ENCODE measurements at places on chromosomes 1 and 21.

- H3K27ac ChIP-seq = no peak overlapping the region
- H3K27me3 ChIP-seq = no peaks in the 10 kb centered on the region
- no peak for DNase-seq
- H3K36me3 ChIP-seq = peaks cover 5% of the 10 kb centered on the region
Measured at GRCh38 chr1:101060992-101061391, 35.4 kb upstream of the DPH5 start.

- no peak overlapping the region for H3K27ac ChIP-seq
- H3K4me1 ChIP-seq = peaks cover 20% of the 10 kb centered on the region
- H3K27me3 ChIP-seq = no peaks in the 10 kb centered on the region
- DNase-seq = no peak
- no peak overlapping the region for H3K4me3 ChIP-seq
Measured at GRCh38 chr1:33137800-33138199, 44.0 kb downstream of the TRIM62 start.

DNA sequence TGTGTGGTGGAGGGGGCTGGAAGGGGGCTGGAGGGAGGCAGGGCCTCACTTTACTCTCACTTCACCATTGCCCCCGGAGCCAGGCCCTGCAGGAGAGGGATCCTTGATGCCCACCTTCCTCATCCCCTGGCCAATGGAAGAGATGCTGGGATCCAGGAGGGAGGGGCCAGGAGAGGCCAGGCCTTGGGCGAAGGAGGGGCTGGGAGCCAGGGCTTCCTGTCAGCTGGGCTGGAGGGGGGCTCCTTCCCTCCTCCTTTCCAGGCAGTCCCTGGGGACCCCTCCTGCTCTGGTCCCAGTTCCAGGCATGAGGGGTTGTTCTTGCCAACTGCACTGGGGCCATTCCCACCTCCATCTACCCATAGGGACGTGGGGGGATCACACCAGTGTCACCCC is 5.7 kb downstream of the AHDC1 start:
- no peaks in the 10 kb centered on the region for H3K36me3 ChIP-seq
- no peaks in the 10 kb centered on the region for H3K27me3 ChIP-seq
- H3K4me3 ChIP-seq = peak overlapping the region; percentile 75
- no peak overlapping the region for H3K27ac ChIP-seq

DNA sequence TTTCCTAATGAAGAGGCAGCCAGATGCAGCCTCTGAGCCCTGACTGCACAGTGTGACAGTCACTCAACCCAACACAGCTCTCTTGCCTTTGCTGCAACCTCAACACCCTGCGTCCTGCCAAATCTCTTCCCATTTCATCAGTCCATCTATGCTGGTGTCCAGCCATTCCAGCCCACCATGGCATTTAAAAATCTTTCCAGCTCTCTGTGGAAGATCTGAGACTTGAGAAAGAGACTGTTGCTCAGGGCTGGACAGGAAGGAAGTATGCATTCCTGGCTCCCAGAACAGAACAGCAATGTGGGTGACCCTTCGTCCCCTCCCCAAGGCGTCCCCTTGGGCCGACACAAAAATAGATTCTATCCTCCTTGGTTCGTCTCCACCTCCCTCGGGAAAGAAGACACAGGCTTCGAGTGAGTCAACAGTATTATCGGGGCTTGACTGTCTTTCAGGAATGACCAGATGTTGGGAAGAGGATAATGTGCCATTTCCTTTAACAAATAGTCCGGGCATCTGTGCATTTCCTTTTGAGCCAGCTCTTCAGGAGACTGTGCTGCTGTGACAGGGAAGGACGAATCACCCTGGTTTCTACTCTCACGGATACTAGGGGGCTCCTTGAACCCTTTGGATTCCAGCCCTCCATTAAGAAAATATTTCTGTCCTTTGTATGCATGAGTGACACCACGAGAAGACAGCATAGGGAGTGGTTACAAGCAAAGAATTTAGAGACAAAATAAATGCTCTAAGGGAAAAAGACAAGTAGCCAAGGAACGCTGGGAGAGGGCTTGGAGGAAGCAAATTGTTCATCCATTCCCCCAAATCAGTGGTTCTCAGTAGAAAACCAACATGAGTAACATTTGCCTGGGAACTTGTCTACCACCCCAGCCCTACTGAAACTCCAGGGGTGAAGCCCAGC is 111.4 kb upstream of the CDC42BPA start:
- no peak for DNase-seq
- peaks cover 11% of the 10 kb centered on the region for H3K4me1 ChIP-seq
- no peaks in the 10 kb centered on the region for H3K36me3 ChIP-seq
- H3K4me3 ChIP-seq = peak overlapping the region; percentile 5
- H3K27ac ChIP-seq = peak overlapping the region; percentile 46
- no peaks in the 10 kb centered on the region for H3K27me3 ChIP-seq

- H3K27me3 ChIP-seq = no peaks in the 10 kb centered on the region
- H3K4me1 ChIP-seq = peaks cover 7% of the 10 kb centered on the region
- no peak overlapping the region for H3K4me3 ChIP-seq
Measured at GRCh38 chr1:7405844-7406500, 365.1 kb upstream of the VAMP3 start.

DNA sequence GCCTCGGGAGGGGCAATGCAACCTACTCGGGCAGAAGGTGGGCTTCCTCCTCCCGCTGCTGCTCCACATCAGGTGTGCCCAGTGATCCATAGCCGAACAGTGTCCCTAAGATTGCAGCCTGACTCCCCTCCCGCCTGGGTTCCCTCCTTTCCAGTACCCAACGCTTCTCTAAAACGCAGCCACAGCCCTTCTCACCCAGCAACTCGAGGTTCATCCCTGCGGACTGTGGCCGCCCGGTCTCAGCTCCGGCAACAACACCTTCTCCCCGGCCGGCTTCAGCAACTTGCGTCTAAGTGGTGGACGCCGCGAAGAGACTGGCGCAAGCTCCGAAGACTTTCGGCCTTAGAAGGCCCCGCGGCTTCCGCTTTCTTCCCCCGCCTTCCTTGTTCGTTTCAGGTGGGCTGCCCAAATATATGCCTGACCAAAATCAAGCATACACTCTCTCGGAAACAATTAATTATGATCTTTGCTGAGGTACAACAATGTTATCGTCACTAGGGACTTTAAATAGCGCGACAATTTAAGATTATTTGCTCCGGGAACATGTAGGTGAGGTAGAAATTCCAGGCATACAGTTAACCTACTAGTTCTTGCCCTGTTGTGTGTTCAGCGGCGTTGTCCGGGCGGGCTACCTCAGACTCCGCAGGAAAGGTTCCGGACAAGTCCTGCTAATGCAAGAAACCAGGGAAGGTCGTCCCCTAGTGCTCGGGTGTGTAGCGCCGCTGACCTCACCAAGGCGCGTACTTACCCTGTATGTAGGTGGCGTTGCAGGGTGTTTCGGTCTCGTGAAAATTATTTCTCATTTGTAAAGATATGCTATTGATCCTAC is at the start of gene RBBP5:
Gene RBBP5, minus strand, starts transcription at position 319 of the 829 bp plus-strand sequence. Its CDS starts 105 bp downstream, at position 214.
- H3K4me1 ChIP-seq = peaks cover 33% of the 10 kb centered on the region
- DNase-seq = peak; percentile 94
- H3K27me3 ChIP-seq = no peaks in the 10 kb centered on the region

DNA sequence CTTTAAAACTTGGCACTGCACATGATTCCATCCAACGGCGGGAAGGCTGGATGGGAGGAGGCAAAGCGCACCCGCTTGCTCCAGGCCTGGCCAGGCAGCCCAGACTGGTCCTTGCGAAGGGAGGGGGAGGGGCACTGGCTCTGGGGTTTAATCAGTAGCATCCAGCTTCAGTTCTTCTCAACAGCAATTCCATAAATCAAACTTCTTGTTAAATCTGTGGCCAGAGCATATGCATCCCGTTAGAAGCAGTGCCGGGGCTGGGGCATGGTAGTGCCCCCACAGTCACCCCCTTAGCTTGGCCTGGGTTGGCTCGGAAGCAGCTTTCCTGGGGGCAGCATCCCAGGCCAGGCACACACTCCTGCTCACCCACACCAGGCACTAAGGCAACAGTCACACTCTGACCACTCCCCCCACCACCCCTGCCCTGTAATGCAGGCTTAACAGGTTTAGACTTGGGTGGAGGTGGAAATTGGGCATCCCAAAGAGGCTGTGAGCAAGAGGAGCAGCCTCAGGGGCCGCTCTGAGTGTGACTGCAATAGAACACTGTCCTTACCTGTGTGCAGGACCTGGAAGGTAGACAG is 94.1 kb upstream of the CASZ1 start:
- DNase-seq = no peak
- H3K36me3 ChIP-seq = no peaks in the 10 kb centered on the region
- peaks cover 10% of the 10 kb centered on the region for H3K27me3 ChIP-seq
- peak overlapping the region; percentile 88 for H3K4me3 ChIP-seq
- H3K4me1 ChIP-seq = peaks cover 31% of the 10 kb centered on the region
- H3K27ac ChIP-seq = peak overlapping the region; percentile 89

GRCh38 chr1:16275591-16275990 is 38.6 kb upstream of the CPLANE2 start:
- H3K27me3 ChIP-seq = no peaks in the 10 kb centered on the region
- H3K4me1 ChIP-seq = peaks cover 5% of the 10 kb centered on the region
- H3K27ac ChIP-seq = no peak overlapping the region
- DNase-seq = no peak
- H3K4me3 ChIP-seq = no peak overlapping the region

DNA sequence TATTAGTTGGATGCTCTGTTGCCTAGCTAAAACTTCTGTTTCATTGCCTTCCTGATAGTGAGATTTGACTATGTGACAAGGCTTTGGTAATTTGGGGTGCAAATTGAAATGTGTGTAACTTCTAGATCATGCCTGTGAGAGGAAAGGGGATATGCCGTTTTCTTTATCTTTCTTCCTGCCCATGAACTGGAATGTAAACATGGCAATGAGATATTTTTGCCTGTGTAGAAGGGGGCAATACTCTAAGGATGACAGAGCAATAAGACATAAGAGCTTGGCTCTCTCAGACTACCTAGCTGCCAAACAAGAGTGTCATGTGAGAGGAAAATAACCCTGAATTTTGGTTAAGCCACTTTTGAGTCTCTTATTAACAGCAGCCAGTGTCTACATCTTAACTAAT is 49.7 kb downstream of the RAP1A start:
- DNase-seq = no peak
- no peak overlapping the region for H3K27ac ChIP-seq
- no peak overlapping the region for H3K4me3 ChIP-seq

- no peak overlapping the region for H3K4me3 ChIP-seq
- H3K27me3 ChIP-seq = no peaks in the 10 kb centered on the region
- H3K4me1 ChIP-seq = no peaks in the 10 kb centered on the region
Measured at GRCh38 chr21:25169370-25169769, 437.9 kb downstream of the MRPL39 start.

- peak overlapping the region; percentile 40 for H3K27ac ChIP-seq
- H3K27me3 ChIP-seq = no peaks in the 10 kb centered on the region
- peaks cover 40% of the 10 kb centered on the region for H3K4me1 ChIP-seq
Measured at GRCh38 chr1:25566730-25567341, 23.4 kb downstream of the LDLRAP1 start.

GRCh38 chr1:23910553-23911246 is 2.5 kb downstream of the CNR2 start:
- H3K4me3 ChIP-seq = no peak overlapping the region
- H3K27me3 ChIP-seq = peaks cover 20% of the 10 kb centered on the region
- H3K36me3 ChIP-seq = no peaks in the 10 kb centered on the region
- no peaks in the 10 kb centered on the region for H3K4me1 ChIP-seq

DNA sequence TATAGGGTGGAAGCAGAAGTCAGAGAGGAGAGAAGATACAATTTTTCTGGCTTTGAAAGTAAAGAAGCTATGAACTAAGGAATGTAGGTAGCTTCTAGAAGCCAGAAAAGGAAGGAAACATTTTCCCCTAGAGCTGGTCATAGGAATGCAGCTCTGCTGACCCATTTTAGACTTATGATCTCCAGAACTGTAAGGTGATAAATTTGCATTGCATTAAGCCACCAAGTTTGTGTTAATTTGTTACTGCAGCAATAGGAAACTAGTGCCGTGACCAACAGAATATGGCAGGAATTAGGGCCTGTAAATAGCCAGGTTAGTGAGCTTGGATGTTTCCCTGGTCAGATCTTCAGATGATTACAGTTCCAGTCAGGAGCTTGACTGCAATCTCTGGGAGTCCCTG is 244.3 kb upstream of the C1orf105 start:
- DNase-seq = no peak
- no peak overlapping the region for H3K4me3 ChIP-seq
- H3K36me3 ChIP-seq = no peaks in the 10 kb centered on the region
- peaks cover 20% of the 10 kb centered on the region for H3K4me1 ChIP-seq

- peaks cover 11% of the 10 kb centered on the region for H3K4me1 ChIP-seq
- no peak overlapping the region for H3K4me3 ChIP-seq
- H3K27me3 ChIP-seq = no peaks in the 10 kb centered on the region
Measured at GRCh38 chr1:180533266-180533987, 25.3 kb upstream of the OVAAL start.

DNA sequence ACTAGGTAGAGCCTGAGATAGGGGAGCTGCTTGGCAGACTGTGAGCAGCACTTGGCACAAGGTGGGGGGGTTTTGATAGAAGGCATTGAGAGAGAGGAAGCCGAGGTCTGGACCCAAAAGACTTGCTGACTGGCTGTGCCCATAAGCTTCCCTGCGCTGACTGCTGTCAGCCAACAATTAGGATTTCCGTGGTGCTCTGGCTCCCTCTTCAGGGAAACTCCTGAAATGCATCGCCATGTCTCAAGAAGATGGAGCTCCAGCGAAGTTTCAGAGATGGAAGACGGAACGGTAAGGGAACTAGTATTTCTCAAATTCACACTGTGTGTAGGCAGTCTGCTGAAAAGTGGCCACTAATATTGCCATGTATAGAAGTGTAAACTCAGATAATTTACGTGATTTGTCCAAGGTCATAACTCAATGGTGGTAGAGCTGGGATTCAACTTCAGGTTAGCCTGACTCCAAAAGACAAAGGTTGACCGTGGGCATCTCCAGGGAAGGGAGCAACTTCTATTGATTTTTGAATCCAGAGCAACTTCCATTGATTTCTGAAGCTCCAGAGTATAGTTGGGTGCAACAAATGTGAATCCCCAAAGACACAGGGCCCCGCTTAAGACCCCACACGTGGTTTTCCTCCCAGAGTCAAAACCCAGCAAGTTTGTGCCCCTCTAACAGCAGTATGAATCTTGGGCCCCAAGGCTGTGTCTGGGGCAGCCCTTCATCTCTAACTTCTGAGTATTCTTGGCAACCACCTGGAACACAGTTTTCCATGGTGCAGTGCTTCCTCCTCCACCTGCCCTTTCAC is 44.5 kb upstream of the CRNN start:
- H3K4me1 ChIP-seq = no peaks in the 10 kb centered on the region
- DNase-seq = no peak
- no peaks in the 10 kb centered on the region for H3K27me3 ChIP-seq
- no peak overlapping the region for H3K4me3 ChIP-seq

GRCh38 chr1:184992271-184992670 is 18.0 kb upstream of the NIBAN1 start:
- no peak overlapping the region for H3K27ac ChIP-seq
- H3K27me3 ChIP-seq = peaks cover 14% of the 10 kb centered on the region
- no peaks in the 10 kb centered on the region for H3K36me3 ChIP-seq
- no peaks in the 10 kb centered on the region for H3K4me1 ChIP-seq
- no peak for DNase-seq

DNA sequence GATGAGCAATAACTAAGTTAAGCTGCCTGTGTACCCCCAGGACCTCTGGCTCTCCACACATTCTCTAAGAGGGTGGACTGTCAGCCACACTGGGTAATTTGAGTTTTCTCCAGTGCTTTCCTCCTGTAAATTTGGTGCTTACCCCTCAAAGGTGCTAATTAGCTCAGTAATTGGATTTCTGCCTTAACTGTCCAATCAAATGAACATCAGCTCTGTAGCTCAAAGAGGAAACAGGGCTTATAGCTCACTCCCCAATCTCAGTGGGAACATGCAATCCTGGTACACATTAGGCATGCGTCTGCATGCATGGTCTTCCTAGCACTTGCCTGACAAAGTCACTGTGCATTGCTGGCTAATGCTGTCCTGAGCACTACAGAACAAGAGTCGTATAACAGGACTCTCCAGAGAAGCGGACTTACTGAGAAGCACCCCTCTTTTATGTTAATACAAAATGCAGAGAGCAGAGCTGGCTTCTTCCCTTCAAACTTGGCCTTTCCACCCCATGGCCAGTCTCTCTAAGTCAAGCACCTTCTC is 110.1 kb downstream of the NTPCR start:
- H3K36me3 ChIP-seq = peaks cover 3% of the 10 kb centered on the region
- no peaks in the 10 kb centered on the region for H3K27me3 ChIP-seq
- no peak overlapping the region for H3K4me3 ChIP-seq
- DNase-seq = no peak
- H3K27ac ChIP-seq = no peak overlapping the region
